ENCODE measurements at places on chromosomes 1 and 21.

- no peak for DNase-seq
These were observed 140.9 kb downstream of the OMA1 start for GRCh38 chr1:58405660-58406059.

DNA sequence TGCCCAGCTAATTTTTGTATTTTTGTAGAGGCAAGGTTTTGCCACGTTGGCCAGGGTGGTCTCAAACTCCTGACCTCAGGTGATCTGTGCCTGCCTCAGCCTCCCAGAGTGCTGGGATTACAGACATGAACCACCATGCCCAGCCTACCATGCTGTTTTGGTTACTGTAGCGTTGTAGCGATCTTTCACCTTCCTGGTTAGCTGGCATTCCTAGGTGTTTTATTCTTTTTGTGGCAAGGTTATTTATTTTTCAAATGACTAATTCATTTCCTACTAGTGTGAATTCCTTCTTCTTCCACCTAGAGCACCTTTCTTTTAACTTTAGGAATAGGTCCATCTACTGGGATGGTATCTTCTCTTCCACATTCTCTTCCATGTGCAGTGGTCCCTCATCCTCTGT, 29.3 kb downstream of the TMEM200B start:
- DNase-seq = no peak

DNA sequence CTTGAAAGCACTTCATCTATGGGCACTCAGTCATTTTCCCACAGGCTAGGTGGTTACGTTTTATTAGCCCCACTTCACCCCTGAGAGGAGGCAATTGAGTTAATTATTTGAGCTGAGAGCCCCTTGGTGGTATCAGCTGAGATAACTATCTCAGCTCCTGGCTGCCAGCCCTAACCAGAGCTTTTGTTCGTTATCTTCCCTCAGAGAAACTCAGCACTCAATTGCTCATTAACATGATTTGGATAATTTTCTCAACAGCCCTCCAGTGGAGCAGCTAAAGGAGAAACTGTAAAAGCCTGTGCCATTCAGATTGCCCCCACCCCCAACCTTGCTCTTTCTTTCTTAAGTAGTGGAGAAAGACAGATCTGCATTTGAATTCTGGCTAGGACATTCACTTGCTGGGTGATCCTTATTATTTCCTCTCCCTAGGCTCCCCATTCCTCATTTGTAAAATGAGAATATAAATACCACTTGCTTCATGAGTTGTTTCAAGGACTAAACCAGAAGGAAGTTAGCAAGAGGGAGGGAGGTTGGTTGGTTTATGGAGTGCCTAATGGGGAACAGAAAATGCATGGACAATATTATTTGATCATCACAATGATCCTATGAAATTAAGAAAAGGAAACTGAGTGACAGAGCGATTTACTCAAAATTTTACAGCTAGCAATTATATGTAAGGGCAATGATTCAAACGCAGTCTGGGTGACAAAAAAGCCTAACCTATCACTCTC, 218.7 kb upstream of the FGGY start:
- peak; percentile 68 for DNase-seq

DNA sequence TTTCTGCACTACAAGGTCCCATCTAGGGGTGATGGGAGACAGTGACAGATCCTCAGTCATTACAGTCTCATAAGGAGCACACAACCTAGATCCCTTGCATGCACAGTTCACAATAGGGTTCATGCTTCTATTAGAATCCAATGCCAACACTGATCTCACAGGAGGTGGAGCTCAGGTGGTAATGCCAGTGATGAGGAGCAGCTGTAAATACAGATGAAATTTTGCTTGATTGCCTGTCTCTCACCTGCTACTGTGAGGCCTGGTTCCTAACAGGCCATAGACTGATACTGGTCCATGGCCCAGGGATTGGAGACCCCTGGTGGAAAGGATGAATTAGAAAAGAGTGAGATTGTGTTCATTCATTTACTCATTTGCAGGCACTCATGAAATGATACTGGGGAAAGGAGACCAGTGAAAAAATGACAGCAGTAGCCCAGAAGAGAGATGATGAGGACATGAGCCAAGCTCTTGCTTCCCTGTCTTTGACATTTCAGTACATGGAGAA, 251.6 kb upstream of the DUSP10 start:
- DNase-seq = no peak

DNA sequence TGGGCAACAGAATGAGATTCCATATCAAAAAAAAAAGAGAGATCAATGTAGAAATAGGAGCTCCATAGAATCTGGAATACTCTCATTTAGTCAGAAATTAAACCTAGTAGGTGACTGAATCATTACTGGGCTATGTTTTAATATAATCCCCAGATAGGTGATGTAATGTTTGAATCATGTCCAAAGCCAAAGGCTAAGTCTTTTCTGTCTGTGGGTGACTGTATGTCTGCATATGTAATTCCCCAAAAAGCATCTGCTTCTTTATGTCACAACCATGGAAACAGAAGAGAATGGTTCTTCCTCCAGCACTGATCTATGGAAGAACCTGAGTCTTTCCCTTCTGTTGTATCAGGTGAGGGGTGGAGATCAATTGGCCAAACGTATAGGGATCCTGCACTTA, 5.8 kb downstream of the LAMC2 start:
- no peak for DNase-seq

GRCh38 chr21:42505090-42505726, 8.4 kb upstream of the SLC37A1 start:
- DNase-seq = no peak

DNA sequence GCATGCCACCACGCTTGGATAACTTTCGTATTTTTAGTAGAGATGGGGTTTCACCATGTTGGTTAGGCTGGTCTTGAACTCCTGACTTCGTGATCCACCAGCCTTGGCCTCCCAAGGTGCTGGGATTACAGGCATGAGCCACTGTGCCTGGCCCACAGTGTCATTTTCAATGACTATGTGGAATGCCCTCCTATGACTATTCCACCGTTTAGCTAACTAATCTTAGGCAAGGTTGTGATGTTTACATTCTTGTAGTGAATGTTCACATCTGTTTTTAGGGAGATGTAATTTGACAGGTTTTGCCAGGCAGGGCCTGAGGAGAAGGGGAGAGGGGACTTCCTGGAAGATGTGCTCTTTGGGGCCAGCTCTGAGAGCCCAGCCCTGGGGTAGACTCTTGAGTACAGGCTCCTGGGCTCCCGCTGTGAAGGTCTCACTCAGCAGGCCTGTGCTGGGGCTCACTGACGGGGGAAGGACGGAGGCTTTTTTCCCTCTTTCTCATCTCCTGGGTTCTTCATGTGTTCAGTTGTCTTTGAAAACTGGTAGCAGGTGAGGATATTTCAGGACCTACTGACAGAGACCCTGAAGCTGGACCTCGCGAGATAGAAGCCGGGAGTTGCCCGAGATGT, 13.2 kb downstream of the COQ8A start:
- no peak for DNase-seq

DNA sequence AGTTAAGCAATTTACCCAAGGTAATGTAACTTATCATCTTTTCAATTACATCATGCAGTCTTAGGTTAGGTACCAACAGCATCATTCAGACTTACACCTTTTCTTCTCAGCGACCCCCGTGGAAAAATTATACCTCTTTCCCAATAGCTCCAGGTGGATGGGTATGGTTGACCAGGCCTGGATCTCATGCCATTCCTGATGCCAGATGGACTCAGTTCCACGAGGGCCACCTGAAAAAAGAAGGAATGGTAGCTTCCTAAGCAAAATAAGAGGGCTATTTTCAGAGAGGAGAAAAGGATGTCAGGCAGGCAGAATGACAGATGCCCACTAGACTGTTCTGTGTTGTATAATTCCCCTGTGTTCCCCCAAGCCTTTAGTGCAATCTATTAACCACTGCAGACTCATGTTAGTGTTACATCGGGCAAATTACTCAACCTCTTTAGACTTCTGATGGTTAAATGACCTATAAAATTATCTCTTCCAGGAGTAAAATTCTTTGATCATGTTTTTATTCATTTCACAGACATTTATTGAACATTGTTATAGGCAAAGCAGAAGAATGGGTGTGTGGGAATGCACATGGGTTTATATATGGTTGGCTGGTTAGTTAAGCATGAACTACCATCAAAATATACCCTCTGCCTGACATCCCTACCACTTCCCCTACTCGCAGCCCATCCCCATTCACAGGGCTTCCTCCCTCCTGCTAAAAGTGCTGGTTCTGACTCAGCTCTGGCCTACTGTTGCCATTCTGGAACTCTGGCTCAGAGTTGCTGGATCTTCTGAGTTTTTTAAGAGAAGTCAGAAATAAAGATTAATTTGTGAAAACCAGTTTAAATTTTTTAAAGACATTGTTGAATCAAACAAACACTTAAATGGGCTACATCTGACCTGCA, 10.6 kb upstream of the MYSM1 start:
- DNase-seq = no peak

DNA sequence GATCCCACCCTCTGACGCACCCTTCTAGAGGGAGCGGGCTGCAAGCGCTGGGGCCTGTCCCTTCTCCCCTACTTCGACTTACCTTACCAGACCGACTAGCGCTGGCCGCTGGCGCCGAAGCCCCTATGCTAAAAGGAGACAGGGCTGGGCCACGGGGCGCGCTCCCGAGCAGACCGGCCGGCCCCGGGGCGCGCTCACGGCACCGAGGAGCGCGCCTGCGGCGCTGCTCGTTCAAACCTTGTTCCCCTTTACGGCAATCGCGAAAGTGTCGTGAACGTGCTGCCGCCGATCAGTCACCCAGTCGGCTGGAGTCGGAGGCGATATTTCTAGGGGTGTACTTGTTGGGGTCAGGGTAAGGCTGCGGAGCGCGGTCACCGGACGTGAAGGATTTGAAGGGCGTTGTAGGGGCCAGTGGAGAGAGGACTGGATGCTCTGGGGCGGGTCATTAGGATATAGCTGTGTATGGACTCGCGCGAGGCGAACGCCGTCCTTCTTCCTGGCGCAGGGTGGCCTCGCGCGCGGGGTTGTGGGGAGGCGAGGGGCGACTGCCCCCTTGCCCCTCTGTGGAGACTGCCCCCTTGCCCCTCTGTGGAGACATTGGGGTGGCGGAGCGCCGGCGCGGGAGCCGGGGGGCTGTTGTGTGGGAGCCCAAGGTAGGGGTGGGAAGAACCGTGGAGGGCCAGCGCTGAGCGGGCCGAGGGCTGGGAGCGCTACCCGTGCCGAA, at the start of the genes CEPT1 and DRAM2:
TSS of gene CEPT1 (plus strand) at position 268 of the 724 bp plus-strand sequence. CDS start 7,492 bp downstream, outside the sequence.
TSS of gene DRAM2 (minus strand) at position 138 of the 724 bp plus-strand sequence. CDS start 8,539 bp downstream, outside the sequence.
- DNase-seq = peak; percentile 94

GRCh38 chr1:70979881-70980280, 67.7 kb downstream of the PTGER3 start:
- DNase-seq = no peak

DNA sequence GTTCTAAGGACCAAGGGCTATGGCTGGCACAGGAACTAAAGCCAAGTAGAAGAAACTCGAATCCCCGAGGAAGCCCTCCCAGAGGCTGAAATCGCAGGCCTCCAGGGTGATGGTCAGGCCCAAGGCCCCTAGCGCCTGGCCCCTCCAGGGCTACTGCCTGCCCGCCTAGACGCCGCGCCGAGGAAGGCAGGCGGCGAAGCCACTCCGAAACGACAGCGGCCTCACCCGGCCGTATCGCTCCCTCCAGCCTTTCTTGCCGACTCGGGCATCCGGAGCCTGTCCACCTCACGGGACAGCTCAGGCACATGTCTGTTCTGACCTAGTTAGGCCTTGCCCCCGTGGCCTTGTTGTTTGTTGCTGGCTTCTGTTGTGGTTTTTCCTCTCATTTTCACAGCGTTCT, 9.7 kb upstream of the LHX8 start:
- no peak for DNase-seq

- no peak for DNase-seq
These were observed 18.3 kb upstream of the UAP1 start for GRCh38 chr1:162543228-162543627.

GRCh38 chr1:32759521-32759981, 57.0 kb upstream of the SYNC start:
- no peak for DNase-seq

DNA sequence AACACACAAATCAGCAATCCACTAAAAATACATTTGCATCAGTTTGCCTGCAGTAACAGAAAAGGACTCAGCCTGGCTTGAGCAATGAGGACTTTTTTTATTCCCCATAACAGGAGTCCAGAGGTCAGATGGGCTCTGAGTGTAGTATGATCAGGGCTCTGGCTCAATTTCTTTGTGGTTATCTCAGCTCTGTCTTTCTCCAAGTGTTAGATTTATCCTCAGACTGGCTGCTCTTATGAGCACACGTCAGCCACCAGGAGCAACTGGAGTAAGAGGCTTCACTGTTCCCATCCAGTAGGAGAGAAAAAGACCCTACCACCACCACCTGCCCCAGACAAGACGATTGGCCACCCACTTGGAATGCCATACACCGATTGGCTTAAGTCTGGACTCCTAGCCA, 36.2 kb upstream of the KLHDC7A start:
- no peak for DNase-seq

- no peak for DNase-seq
These were observed 21.5 kb upstream of the ATP5PO start for GRCh38 chr21:33937146-33937545.

DNA sequence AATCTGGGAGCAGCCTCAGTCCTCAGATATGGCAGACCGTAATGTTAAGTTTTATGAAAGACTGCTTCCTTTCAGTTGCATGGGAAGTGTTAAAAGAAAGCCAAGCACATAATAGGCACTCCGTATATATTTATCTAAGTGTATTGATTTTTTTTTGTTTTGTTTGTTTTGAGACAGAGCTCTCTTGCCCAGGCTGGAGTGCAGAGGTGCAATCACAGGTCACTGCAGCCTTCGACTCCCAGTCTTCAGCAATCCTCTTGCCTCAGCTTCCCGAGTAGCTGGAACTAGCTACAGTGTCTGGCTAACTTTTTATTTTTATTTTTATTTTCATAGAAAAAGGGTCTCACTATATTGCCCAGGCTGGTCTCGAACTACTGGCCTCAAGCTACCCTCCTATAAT, 341.8 kb downstream of the USH2A start:
- DNase-seq = peak; percentile 15

GRCh38 chr1:227793948-227794816, 21.3 kb upstream of the PRSS38 start:
- no peak for DNase-seq

- DNase-seq = no peak
These were observed 26.7 kb upstream of the GLIS1 start for GRCh38 chr1:53765657-53766056.

DNA sequence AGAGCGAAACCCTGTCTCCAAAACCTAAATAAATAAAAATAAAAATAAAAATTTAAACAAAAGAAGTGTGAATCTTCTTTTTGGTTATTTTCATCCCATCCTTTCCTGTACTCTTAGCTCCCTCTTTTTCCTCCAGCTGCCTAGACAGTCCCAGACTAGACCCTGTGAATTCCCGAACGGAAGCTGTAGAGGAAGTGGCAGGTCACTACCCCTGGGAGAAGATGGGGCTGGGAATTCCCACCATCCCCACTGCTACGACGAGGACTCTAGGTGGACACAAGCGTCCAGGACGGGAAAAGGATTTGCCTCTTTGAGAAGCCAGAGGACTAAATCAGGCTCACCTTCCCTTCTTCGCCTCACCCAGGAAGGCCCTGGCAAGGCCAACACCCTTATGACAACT, 12.6 kb downstream of the RHBDL2 start:
- no peak for DNase-seq

DNA sequence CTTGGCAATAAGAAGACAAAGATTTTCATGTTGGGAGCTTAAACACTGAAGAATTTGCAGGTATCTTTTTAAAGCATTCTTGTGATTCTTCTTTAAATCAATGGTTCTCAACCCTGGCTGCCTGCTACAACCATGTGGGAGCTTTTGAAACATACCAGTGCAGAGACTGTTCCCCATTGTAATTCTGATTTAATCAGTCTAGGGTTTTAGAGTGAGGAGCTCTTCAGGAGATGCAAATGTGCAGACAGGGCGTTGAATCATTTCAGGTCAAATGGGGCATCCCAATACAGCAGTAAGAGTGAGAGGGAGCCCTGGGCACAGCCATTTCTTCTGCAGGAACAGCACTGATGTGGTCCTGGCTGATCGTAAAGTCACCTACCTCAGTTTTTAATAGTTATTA, 24.3 kb downstream of the KCNJ6 start:
- no peak for DNase-seq
